ENCODE measurements at places on chromosomes 5 and 9.

- no peak for DNase-seq
Observed at GRCh38 chr9:100652850-100653249, 75.0 kb downstream of the CAVIN4 start.

DNA sequence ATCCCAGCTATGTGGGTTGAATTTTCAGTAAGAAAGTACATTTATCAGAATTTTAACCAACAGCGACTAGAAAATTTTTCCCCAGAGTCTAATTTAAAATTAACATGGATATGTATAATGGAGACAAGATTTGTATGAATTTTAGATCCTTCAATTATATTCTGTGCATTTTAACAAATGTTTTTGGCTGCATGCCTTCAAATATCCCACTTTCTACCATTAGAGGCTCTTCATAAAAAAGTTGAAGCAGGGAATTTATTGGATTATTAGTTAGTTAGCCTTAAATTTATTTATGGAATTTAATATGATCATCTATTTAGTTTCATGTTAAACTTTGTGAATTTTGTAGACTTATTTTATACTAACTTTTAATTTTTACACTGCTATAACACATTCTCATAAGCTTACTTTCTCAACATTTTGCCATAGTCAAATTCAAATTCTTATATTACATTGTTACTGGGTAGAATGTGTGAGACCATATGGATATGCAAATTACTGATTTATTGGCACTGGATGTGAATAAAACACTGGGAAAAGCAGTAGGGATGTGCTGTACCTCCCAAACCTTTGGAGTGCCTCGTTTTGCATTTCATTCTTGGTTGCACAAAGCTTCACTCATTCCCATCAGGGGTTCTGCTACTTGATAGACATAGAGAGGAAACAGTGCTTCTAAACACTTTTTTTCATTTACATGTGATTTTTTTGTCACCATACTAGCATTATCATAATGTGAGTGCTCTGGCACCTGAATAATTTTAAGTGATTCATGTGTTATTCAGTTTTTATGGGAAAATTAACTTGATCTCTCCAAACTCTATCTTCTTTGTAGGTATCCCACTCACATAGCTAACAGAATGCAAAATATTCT lies 491.8 kb upstream of the COX7C start:
- no peak for DNase-seq

- DNase-seq, result no peak
Observed at GRCh38 chr5:123084730-123085605, 4.1 kb upstream of the PRDM6 start.

DNA sequence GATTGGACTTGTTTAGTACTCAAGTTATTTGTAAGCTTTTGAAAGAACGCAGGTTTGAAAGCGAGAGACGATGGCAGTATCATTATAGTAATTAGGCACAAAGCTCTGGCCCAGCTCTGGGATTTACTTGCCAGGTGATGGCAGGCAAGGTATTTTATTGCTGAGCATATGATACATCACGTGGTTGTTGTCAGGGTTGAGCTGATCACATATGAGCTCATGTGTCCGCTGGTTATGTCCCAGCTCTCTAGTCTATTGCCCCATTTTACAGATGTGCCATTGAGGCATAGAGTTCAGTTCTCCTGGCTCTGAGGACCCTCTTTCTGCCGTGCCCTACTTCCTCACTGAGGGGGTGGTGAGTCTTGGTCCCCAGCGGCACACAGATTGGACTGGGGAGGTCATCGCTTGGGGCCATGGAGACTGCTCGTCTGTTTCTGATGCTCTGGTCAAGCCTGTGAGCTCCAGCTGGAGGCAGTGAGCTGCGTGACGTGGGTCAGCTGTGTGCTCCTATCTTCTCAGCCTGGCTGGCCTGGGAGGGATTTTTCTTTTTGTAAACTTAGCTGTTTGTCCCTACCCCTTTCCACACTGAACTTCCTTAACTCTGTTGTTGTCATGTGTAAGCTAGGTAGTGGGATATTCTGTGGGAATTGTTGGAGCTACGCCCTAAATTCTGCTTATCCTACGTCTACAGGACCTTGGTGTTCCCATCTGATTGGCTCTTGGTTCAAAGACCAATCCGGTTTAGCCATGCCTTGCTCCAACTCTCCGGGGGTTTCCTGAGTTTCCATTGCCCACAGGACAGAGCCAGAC lies 2.2 kb downstream of the NXNL2 start:
- no peak for DNase-seq

DNA sequence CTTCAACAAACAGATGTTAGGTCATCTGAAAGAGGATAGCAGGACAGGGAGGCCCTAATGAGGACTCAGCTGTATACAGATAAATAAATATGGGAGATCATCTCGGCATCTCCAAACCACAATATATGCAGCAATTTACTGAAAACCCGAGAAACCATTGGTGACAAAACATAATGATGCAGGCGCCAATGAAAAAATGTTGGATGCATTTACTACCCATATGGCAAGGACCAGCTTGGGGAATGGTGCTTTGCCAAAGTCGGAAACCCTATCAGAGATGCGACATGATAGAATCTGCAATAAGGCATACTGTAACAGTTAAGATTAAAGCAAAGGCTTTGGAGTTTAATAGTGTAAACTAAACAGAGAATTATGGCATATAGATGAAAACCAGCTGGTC lies 92.0 kb downstream of the SNCAIP start:
- DNase-seq, result no peak

GRCh38 chr9:111691672-111692329 lies 30.4 kb downstream of the GNG10 start:
- no peak for DNase-seq

DNA sequence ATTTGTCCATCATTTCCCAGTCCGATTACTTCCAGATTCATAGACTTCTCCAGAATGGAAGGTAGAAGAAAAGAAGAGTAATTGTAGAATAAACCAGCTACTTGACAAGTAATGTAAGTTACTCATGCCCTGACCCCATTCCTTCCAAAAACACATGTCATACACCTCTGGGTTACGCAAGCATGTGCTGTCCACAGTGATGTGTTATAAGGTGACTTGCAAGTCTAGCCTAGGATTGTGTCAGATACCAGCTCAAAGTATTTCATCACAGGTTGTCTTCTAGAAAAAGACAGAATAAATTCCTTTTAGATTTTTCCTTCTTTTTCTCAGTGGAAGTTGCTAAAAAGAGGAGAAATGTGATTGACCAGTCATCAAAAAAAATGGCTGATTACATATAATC lies 8.0 kb upstream of the TLR4 start:
- no peak for DNase-seq

GRCh38 chr9:134855900-134856377 lies 24.7 kb upstream of the FCN2 start:
- DNase-seq, result no peak

Measured in activated T-cell treated with anti-CD3 and anti-CD28 coated beads, Interleukin-2, amount 50 U/mL, for 72 hours (primary cell).